ENCODE measurements at places on chromosomes 3 and 15. TPM values are rescaled to one million over a fixed set of nuclear protein-coding genes. Genes with fewer than 3 reads are reported as not detected.

GRCh38 chr3:153897025-153897723 is 224.0 kb upstream of the ARHGEF26 start:
- no peak for DNase-seq

- DNase-seq: no peak
Observed at GRCh38 chr3:157594413-157594812, 91.2 kb upstream of the VEPH1 start.

- DNase-seq: no peak
Observed at GRCh38 chr3:41502481-41502880, 303.2 kb downstream of the CTNNB1 start.

- no peak for DNase-seq
Observed at GRCh38 chr3:137205394-137206045, 247.7 kb downstream of the IL20RB start.

- DNase-seq: no peak
Observed at GRCh38 chr3:78751266-78751665, 1016.5 kb downstream of the ROBO1 start.

DNA sequence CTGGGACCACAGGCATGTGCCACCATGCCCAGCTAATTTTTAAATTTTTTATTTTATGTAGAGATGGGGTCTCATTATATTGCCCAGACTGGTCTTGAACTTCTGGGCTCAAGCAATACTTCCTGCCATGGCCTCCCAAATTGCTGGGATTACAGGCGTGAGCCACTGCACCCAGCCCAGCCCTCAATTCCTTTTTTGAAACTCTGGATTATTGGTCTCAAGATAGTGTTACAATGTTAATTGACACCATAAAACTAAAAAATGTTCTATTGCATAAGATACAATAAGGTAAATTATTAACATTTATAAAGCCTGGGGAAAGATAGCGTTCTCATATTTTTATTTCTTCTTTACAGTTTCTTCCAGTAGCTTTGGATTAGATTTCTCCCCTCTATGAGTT is 3.9 kb upstream of the NFKBIZ start:
- DNase-seq: no peak

The TERC gene
- total RNA-seq: 10.5 TPM
